ENCODE measurements at places on chromosomes 7 and 10.

- DNase-seq, result no peak
Measured at GRCh38 chr10:77071956-77072355, 565.7 kb downstream of the KCNMA1 start.

DNA sequence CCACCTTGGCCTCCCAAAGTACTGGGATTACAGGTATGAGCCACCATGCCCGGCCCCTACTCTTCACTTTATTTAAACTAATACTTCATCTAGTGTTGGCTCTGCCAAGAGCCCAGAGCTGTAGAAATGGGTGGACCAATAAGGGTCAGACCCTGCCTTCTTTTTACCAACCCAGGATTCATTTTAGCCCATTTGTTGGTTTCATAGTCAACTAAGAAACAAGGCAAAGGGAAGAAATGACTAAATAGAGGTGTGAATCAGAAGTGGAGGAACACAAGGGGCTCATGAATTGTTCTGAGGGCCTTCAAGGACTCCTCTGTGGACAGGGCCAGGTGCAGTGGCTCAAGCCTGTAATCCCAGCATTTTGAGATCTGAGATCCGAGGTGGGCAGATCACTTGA lies 1.1 kb downstream of the ANKRD2 start:
- DNase-seq, result no peak

DNA sequence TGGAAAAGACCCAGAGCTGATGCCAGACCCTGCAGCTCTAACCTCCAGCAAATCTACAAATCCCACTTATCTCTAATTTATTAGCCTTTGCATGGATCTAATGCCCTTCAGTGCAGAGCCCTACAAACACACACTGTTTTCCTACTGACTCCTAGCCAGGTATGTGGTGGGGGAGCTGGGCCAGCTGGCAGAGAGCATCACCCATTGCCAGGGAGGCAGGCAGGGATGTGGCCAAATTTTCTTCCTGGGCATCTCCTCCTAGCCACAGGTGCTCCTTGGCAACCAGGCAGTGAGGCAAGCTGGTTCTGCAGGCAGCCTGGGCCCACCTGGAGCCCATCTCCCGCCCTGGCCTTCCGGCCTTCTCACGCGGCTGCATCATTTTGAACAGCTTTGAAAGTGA lies 55.9 kb upstream of the EMX2 start:
- no peak for DNase-seq

DNA sequence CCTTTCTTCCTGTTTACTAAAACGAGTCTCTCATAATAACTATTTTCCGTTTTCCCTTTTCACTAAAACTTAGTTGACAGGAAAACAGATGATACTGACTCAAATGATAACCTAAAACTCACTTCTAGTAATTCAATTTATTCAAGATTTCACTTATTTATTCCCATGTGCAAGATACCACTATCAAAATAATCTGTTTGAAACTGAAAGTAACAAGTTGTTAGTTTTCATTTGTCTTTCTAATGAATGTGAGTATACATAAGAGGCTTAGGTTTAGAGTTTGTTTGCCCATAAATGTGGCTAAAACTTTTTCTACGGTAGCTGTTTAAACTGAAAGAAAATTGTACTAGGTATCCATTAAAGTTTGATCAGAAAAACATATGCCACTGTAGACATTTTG lies 314.9 kb upstream of the STEAP1 start:
- DNase-seq, result no peak

- peak; percentile 34 for DNase-seq
Measured at GRCh38 chr10:132539894-132540293, 2.3 kb downstream of the INPP5A start.

DNA sequence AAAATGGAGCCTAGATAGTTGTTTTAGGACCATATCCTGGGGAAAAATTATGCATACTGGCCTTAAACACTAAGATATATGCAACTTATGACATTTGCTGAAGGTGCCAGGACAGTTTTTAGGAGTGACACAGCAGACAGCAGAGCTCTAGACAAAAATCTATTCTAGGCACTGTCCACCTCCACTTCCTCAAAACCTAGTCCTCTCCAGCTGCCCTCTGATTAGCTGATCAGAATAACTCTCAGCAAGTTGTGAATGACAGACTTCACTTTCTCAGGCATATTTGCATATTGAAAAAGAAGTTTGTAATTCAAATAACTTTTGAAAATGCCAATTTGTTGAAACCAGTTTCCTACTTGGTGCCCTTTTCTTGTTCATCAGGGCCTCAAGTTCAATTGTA lies 152.3 kb upstream of the STEAP4 start:
- no peak for DNase-seq

GRCh38 chr7:140922741-140923345 lies 1.9 kb downstream of the BRAF start:
- DNase-seq, result no peak

DNA sequence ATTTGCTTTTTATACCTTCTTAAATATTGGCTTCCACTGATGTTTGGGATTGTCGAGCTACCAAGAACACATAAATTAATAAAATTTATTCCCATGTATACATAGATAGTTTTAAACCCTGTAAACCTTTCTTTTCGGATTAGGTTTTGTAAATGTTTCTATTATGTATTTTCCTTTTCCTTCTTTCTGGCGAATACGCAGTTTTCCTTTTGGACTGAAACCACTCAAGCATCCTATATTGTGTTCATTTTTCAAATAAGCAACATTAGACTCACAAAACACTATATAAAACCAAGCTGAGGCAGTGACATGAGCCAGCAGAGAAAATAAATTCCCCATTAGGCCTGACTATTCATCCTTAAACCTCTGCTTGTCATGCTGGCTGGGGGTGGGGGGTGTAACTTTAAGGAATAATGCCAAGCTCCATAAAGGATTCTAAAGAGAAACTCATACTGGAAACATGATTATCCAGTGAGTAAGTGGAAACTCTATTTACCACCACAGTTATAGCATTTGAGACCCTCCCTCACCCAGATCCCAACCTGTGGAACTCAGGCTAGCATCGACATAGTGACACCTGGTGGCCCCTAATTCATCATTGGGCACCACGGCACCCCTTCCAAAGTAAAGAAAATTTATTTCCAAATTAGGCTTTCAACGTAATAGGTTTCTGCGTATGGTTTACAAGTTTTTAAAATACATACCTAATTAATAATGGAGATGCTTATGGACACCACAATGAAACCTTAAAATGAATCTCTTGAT lies 86.5 kb upstream of the CELF2 start:
- DNase-seq, result no peak

DNA sequence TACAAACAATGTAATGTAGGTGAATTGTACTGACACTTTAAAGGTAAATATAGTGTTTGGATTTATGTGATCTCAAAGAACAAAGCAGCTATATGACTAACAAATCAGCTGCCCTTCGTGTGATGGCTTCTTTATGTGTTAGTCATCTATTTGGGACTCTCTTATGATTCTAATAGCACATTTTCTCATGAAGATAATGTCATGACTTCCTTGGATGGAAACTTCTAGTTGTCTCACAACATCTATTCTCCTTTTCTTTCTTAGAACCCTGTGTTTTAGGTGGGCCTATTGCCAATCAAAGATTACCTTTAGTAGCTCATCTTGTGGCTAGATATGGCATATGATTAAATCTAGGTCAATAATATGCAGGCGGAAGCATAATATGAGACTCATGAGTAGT lies 45.0 kb downstream of the TMEM106B start:
- DNase-seq, result peak; percentile 76

GRCh38 chr10:104526188-104526587 lies 114.9 kb upstream of the SORCS3 start:
- DNase-seq, result no peak

DNA sequence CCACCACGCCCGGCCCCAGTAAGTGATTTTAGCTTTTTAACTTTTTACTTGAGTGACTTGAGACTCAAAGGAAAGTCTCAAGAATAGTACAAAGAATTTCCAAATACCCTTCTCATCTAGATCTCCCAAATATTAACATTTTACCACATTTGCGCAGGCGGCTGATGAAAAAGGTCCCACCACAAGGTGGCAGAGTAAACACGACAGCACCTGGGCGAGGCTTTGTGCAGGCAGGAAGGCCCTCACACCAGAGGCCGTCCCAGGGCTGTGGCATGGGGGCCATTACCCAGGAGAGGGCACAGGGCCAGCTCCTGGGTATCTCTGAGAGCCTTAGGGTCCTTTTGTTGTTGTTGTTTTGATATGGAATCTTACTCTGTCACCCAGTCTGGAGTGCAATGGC lies 50.0 kb upstream of the WIPI2 start:
- no peak for DNase-seq

DNA sequence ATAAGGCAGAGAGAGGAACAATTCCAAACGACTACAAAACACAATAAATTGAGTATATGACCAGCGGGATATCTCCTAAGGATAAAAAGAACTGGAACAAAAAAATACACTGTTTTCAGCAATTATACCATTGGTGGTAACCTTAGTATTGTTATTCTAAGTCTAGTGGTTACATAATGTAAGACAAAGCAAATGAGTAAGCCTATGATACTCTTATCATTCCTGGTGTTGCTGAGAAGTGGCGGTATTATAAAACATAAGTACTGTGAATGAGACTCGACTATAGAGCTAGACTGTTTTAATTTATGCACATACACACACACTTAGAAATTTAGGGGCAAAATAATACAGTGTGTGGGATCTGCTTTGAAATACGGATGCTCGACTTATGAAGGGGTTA lies 107.7 kb downstream of the NRBF2 start:
- DNase-seq, result no peak

GRCh38 chr10:17115683-17116082 lies 13.9 kb downstream of the CUBN start:
- DNase-seq, result no peak

GRCh38 chr7:38425509-38425908 lies 152.1 kb upstream of the TARP start:
- no peak for DNase-seq

DNA sequence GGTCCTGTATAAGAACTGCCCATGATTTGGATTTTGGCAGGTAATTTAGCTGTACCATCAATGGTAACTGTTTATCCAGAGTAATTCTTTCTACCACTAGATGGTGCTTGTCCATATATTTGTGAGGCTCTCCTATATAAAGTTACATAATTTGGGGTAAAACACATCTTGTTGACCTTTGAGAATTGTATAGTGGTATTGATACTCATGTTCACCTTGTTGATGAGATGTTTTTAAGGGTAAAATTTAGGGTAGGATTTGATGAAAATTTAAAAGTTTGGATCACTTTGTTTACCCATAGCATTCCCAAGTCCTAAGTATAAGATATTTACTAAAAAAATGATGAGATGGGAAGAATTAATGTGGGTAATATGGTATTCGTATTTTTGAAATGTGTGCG lies 31.6 kb downstream of the ST7 start:
- DNase-seq, result no peak

DNA sequence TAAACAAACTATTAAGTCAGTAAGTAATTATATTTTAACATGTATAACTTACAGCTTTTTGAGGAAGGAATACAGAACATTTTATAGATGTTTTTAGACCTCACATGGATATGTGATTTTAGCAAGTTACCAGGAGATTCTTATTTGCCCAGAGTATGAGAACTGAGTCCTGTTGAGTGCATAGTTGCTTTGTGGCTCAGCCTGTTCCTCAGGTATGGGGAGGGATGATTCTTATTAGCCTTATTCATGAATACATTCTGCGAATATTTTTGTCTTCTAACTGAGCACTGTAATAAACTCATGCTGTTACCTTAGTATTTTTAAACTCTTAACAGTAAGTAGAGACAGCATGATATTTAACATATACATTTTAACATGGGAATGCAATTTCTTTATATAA lies 17.9 kb downstream of the BTAF1 start:
- no peak for DNase-seq

DNA sequence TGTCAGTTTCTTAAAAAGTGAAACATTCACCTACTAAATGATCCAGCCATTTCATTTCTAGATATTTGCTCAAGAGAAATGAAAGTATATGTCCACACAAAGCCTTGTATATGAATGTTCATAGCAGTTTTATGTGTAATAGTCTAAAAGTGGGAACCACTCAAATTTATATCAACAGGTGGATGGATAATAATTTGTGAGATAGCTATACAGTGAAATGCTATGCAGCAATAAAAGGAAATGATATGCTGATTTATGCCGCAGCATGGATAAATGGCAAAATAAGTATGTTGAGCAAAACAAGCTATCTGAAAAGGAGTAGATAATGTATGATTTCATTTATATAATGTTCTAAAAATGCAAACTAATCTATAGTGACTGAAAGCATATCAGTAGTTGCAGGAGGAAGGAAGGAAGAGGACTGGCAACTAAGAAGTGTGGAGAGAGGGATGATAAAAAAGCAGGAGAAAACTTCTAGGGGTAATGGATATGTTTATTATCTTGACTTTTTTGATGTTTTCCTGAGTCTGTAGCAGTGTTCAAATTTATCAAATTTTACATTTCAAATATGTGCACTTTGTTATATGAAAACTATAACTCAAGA lies 80.6 kb downstream of the ABCB5 start:
- DNase-seq, result no peak

DNA sequence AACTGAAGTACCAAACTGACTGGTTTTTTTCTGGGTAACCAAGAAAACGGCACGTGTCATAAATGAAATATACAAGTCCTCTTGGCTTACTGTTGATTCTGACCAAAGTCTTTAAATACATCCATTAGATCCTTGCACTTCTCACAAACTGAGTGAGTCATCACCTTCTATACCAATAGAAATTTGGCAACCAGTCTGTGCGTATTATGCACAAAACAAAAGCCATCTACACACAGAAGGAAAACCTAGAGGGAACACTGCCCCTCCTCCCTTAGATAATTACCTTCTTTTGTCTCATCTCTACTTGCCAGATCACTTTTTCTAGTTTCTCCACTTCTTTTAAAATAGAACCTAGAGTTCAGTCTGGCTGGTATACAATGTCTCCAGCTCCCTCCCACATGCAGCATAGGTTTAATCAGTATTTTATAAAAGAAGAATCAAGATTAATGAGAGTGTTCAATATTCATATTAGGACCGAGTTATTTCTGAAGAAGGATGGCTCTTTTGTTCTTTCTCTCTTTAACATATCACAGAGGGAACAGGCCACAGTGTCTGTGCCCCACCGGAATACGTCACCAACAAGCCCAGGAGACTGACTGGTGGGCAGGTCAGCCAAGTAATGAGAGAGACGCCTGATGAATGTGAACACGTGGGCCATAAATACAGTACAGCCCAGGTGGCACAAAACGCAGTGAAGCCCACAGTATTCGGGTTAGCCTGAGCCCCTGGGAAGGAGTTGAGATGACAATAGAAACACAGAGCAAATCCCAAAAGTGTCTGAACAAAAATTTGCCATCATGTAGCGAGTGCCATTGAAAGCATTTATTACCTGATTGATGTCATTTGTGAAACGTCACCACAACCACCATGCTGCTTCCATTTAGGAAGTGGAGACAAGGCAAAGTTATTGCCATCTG lies 91.3 kb downstream of the KIAA1549 start:
- no peak for DNase-seq
